ENCODE measurements at places on chromosomes 11 and 22.
A peak's percentile ranks its signal among the peaks of the same experiment; 100 is the strongest.

DNA sequence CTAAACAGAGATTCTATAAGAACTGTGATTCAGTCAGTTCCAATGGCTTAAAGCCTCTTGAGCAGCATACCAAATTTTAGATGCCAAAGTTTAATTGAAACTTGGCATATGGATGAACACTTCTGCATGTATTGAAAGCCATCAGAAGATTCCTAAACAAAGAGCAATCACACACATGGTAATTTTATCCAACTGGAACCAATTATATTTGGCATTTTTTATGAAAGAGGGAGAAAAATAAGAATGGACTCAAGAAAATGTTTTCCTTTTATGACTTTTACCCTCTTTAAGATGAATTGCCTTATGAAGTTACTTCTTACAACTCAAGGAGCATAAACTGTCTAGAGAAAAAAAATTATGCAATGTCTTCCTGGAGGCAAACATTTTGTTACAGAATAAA lies 7.4 kb downstream of the TRPC6 start:
- no peak for DNase-seq

GRCh38 chr22:22248878-22249277 lies 4.3 kb downstream of the VPREB1 start:
- DNase-seq = no peak

GRCh38 chr11:79525257-79525656 lies 84.4 kb upstream of the TENM4 start:
- DNase-seq = no peak

DNA sequence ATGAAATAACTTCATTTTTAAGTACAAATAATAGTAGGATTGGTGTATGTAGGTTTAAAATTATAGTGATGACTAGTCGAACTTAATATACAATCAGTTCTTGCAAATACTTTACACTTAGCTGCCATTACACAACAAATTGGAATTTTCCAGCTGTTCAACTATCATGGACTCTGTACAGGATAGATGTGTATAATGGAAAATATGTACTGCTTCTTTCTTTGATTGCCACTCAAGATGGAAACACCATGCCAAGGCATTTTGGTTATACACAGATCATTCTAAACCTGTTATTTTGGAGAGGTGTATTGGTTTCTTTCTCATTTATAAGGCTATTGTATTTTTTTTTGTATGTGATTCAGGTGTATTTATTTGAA lies 24.4 kb upstream of the CRTAM start:
- no peak for DNase-seq

DNA sequence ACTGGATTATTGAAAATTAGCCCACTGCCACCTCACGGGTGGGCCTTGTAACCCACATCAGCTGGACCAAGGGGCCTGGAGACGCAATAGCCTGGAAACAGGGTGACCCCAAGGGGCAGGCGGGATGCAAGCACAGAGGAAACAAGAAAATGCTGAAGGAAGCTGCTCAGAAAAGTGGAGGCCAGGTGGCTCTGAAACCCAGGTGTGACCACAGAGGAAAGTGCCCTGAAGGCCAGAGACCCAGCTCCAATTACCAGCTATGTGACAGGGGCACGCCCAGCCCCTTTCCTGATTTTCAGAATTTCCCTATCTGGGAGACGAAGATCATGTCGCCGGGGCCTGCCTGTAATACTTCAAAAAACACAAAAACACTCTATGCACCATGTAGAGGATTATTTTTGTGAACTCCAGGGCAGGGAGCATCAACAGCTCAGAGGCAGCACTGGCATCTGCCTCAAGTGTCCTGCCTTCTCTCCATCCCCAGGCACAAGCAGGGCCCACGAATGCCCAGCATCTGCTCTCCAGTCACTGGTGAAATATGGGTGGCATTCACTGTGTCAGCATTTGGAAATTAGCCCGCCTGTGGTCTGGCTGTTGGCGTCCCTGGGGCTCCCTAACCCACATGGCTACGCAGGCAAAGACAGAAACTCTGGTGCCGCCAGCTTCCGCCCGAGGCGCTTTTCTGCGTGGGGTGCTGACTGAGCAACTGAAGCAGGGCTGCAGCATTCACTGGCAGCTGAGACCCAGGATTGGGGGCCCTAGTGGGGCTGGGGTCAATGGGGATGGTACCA lies 6.3 kb downstream of the KCNJ1 start:
- DNase-seq = peak; percentile 11

- DNase-seq = no peak
Measured at GRCh38 chr11:62256281-62256680, 13.7 kb upstream of the SCGB2A2 start.

- DNase-seq = peak; percentile 67
Measured at GRCh38 chr11:35318977-35319925, 100.1 kb downstream of the SLC1A2 start.

DNA sequence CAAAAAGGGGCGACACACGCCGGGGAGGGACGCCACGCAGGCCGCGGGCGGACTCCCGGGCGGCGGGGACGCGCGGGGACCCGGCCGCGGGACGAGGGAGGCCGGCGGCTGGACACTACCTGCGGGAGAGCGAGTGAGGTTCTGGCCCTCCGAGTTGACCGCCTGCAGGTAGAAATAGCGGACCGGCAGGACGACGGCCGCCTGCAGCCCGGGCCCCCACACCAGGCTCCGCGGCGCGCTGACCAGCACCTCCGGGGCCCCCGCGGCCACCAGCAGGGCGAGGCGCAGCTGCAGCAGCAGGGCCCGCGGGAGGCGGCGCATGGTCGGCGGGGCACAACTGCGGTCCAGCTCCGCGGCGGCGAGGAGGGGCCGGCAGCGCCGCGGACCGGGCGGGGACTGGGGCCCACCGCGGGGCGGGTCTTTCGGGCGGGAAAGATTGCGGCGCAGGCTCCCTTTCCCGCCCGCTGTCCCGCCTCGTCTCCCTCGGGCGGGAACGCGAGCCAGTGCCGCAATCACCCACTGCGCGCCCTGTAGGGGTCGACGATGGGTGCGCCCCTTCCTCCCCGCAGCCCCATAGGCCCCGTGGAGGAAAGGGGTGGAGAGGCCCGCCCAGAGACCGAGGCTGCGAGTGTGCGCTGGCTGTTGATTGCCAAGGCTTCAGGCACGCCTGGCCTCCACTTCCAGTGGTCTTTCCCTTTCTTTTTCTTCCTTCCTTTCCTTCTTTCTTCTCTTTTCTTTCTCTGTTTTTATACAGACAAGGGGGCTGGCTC lies at the start of gene POGLUT3:
Gene POGLUT3, minus strand, starts transcription at position 339 of the 770 bp plus-strand sequence. Its CDS starts 18 bp downstream, at position 321.
- peak; percentile 55 for DNase-seq

DNA sequence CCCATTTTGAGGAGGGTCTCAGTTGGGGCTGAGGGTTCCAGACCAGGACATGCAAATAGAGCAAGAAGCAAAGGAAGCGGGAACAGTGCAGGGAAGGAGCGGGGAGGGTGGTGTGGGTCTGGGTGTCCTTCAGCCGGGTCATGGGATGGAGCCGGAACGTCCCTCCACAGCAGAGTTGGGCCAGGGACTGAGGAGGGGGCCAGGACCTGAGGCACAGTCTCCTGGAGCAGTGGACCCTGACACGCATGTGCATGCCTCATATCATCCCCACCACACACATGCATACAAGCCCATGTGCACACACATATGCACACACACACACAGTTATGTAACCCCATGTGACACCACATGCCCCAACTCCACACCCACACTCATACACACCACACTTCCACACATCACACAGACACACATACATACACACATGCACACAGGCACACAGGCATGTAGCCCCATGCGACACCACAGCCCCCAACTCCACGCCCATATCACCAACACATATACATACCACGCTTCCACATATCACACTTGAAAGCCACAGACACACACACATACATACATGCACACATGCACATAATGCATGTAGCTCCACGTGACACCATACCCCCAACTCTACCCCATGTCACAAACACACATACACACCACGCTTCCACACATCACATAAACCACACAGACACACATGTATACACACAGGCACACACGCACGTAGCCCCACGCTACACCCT lies 1026.6 kb downstream of the BRD1 start:
- DNase-seq = no peak

- DNase-seq = no peak
Measured at GRCh38 chr11:59542142-59542810, 30.9 kb downstream of the OR4D9 start.

GRCh38 chr11:35324183-35324886 lies 95.0 kb downstream of the SLC1A2 start:
- no peak for DNase-seq

GRCh38 chr11:60844870-60845221 lies 2.9 kb downstream of the CCDC86 start:
- DNase-seq = peak; percentile 29

DNA sequence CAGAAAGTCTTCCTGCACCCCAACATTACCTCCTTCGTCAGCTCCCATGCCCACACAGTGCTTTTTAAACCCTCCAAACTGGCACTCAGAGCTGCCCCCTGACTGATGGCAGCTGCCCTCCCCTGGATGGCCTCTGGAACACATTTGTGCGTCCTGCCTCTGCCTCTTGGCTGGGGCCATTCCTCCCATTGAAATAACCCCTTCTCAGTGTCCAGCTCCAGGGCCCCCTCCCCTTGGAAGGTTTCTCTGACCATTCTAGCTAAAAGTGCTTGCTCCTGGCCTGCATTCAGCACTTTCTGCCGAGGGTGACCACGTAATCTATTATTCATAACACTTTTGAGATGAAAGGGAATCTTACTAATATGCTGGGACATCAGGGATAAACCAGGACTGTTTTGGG lies 130.0 kb downstream of the PARVA start:
- DNase-seq = no peak

- no peak for DNase-seq
Measured at GRCh38 chr11:126654886-126655806, 299.7 kb downstream of the ST3GAL4 start.

- DNase-seq = no peak
Measured at GRCh38 chr22:39991159-39991860, 3.4 kb upstream of the FAM83F start.

- DNase-seq = no peak
Measured at GRCh38 chr22:36736701-36737320, 33.3 kb upstream of the CACNG2 start.

DNA sequence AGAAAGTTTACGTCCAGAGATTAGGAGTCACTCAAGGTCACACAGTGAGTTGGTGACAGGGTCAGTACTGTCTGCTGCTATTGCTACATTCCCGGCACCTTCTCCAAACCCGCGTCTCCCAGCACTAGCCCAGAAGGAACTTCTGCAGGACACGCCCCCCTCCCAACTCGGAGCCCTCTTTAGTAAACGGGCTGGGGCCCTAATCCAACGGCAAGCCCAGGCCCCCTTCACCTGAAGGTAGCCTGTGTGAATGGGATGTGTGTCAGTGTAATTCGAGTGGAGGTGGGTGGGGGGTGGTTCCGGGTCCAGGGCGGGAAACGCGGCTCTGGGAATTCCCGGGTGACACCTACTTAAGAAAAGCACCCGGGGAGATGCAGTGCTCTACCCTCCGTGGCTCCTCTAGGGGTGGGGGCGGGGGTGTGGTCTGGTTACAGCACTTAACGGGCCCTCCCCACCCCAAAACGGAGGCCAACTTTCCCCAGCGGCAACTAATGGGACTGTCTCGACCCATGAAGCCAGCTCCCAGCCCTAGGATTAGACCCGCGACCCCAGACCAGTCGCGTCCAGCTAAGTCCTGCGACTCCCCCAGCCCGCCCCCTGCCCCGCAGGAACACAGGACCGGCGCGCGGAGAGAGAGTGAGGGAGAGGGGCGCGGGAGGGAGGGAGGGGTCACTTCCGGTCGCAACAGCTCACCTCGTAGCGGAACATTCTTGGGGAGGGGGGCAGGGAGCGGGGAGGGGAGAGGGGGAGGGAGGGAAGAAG lies 468 bp downstream of the PATL1 start:
- DNase-seq = peak; percentile 34

DNA sequence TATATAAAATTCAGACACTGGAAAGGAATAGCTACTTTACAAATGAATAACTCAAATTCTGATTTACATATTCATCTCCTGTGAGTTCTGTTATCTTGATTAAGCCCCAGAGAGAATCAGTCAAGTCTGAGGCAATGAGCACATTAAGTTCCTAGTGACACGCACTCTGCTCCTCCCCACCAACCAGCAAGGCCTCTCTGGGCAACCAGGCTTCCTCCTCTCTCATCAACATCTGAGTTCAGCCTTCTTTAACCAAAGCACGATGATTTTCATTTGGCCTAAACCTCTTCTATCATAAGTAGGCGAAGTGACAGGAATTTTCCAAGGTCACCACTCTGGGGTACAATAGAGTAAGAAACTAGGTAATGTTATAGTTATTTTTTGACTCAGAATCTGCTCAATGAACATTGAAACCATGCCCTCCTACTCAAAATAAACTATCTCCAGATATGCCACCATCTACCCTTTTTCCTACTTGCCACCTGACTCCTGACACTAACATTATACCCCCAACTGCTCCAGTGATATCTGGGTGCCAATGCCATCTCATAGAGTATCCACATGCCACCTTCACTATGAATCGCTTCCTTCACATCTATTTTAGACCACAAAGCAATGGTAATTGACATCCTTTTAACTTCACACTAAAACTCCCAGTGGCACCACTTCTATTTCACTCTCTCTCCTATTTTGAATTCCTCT lies 114.8 kb downstream of the FAM76B start:
- DNase-seq = no peak

DNA sequence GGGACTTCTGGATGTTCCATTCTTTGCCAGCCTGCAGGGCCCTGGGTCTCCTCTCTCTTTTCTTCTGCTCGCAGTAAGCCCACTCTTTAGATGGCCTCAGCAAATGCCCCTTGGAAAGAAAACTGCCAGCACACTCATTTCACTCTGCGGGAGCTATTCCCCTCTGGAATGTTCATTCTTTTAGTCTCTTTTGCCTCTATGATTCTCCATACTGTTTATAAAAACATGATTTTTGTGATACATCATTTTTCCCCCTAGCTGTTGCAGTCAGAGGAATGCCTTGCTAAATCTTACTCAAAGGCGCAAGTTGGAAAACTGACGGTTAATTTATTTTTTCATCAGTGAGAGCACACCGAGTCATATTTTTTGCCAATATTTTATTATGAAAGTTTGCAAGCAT lies 184.9 kb downstream of the SNX19 start:
- no peak for DNase-seq

- DNase-seq = no peak
Measured at GRCh38 chr11:32171445-32171844, 80.6 kb downstream of the RCN1 start.

DNA sequence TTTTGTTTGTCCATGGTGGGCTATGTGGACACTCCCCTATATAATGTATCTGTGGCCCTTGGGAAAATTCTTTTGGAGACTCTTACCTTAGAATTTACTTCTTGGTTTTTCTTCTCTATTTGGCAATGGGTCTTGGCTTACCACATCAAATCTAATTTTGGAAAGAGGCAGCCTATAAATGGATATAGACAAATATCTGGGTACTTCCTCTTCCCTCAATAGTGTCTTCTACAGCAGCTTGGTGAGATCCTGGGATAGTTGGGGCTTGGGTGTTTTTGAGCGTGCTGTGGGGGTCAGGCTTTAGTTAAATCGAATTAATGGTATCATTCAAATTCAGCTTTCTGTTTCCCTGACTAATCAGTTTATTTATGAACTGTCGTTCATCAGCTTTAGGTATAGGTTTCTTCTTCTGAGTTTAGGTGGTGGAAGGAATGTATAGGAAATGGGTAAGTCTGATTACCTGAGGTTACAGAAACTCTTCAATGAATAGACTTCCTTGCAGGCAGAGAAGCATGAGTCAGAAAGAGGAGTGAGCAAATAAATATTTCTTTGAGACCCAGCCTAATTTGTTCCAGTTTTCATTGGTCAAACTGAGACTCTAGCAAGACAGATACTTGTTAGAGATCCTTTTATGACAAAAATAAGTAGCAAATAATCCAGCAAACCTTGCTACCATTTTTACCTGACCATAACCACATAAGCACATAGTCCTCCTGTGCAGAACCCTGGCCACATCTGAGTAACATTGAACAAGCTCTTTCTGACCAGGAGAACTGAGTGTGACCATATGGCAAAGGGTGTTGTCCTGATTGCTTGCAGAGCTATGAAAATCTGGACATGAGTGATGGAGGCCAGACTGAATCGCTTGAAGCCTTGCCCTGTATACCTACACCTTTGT lies 68.6 kb upstream of the SORL1-AS1 start:
- no peak for DNase-seq
